ENCODE measurements at places on chromosomes 3 and 15.

DNA sequence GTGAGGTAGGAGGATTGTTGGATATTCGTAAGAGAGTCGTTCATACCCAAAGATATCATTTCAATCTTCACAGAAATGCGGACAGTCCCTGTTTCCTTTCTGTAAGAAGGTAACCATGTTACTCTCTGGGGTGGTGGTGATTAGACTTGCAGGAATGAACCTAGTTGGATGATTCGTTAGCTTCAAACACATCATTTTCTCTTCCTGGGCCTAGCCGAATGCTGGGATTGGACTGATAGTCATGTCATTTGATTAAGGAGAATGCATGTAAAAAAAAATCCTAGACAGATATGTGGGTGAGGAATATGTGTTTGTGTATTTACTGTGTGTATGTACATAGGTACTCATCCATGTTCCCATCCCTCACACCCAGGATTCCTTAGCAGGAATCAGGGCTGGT lies 12.4 kb downstream of the SLCO3A1 start:
- no peak for DNase-seq

GRCh38 chr15:73965758-73966113 lies 26.4 kb downstream of the STOML1 start:
- no peak for DNase-seq

GRCh38 chr3:39721076-39721475 lies 88.3 kb upstream of the MYRIP start:
- no peak for DNase-seq

DNA sequence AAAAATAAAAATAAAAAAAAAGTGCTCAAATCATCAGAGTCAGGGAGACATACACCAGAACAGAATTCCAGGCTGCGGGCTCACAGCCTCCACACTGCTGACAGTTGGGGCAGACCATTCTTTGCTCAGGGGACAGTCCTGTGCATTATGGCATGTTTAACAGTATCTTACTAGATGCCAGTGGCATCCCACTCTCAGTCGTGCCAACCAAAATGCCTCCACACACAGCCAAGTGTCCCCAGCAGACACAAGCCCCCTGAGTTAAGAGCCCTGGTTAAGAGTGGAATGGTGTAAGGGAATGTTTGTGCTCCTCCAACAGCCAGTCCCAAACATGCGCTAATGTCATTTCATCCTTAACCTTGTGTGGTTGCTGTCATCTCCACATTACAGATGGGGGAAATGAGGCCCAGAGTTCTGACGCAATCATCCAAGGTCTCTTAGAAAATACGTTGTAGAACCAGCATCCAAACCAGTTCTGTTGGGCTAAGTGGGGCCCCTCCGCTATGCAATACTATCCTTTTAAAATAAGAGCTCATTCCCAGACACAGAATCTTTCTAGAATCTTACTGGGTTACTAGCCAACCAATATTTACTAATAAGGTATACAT lies 26.0 kb downstream of the CFAP92 start:
- DNase-seq = no peak

DNA sequence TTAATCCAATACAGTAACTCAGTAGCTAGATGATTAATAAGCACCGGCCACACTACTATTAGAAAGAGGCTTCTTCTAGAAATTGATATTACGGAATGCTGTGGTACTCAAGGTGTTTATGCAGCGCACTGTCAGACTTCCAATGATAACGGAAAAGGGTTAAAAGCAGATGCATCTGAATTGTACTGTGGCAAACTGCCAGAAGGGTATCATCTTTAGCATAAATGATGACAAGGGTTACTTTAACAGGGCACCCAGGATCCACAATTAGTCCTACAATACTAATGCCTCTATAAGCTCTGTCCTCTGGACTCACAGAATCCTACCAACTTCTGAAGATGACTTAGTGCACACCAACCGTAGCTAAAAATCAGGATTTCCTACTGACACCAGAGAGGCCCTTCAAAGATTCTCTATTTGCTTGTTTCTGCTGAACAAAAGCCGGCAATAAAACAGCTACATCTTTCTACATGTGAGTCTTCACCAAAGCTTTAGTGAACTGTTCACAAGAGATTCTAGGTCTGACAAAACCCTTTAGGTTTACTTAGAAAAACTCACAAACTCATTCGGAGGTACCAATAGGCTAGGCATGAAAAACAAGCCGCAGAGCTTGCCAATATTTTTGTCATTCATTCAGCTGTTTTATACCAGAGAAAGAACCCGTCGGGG lies 7.1 kb downstream of the SATB1 start:
- DNase-seq = no peak

DNA sequence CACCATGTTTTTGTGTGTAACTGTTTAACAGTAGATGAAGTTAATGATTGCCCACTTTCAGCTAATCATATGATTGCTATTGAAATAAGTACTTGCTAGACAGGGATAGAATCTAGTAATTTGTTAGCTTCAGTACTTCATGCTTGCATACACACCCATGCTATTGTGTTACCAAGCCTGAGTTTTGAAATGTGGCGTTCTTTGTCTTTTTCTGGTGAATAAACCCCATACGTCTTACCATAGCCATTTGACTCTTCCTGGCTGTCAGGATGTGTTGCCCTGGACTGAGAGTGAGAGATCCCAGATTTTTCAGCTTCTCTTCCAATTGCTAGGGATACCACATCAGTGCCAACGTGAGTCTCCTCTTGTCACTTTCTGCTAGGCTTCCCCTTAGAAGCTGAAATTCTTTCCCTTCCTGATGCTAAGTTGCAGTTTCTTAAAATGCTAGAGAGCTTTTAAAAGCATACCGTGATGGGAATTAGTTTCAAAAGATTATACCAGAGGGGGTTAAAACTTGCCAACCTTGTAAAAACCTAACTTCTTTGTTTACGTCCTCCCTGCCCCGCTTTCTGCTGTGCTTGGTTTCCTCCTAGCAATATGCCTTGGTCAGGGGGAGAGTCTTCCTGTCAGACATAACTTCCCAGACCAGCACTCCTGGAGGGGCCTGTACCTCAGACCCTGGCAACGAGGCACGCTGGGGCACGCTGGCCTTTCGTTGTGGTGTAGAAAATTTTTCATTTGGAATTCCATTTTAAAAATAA lies 62.9 kb upstream of the ULK4 start:
- DNase-seq = no peak

DNA sequence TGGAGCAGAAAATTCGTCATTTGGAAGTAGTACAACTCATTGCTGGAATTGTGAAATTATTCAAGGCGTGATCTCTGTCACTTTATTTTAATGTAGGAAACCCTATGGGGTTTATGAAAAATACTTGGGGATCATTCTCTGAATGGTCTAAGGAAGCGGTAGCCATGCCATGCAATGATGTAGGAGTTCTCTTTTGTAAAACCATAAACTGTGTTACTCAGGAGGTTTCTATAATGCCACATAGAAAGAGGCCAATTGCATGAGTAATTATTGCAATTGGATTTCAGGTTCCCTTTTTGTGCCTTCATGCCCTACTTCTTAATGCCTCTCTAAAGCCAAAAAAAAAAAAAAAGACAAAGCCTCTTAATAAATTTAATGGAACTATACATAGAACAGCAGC lies 5.5 kb upstream of the TIMMDC1 start:
- no peak for DNase-seq

All from effector memory CD8-positive, alpha-beta T cell (primary cell).